ENCODE measurements at places on chromosomes 11 and 22. TPM values are rescaled to one million over a fixed set of nuclear protein-coding genes. Genes with fewer than 3 reads are reported as not detected.

DNA sequence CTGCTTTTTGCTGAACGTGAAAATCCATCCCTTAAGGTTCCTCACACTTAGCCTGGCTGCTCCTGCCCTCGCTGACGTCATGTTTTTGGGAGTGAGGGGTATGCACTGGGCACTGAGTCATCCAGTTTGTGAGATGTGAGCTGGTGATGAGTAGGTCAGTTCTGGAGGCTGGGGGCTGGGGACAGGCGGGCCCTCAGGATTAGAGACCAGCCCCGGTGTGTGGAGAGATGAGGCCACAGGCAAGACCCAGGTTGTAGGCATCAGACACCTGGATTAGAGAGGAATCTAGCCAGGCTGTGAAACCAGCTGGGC is 9.2 kb downstream of the KCNC1 start:
- DNase-seq, result no peak

Gene UPK3A
- not detected for total RNA-seq

DNA sequence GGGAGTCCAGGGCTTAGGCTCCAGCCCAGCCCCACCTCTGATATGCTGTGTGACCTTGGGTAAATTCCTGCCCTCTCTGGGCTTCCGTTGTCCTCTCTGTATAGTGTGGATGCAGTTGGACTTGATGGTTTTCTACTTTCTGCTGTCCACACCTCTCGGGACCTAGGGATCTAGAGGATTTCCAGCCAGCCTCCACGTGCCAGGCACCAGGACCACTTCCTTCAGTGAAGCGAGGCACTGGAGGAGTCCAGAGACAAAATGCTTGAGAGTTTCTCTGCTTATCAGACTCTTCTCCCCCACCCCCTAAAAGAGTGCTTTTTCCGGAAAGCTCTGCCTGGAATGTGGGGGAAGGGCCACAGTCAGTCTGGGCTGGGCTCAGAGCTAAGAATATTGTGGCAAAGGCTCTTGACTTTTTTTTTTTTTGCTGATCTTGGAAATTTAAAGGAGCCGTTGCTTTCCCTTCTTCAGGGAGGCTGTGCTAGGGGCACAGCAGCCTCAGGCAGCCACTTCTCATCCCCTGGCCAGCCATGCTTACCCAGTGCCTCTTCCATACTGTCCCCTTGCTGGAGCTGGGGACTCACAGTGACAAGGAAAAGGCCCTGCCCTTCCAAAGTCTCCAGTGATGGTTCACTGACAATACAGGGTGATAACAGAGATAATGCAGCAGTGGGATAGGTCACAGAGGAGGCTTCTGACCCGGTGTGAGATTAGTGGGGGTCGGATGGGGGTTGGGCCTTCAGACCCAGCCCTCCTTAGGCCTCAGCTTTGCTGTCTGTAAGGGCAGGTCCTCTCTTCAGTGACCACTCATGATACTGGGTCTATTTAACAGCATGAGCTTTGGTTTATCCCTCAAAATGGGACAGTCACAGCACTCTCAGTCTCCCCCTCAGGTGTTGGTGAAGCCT is 2.9 kb upstream of the SERPINH1 start:
- no peak for DNase-seq

DNA sequence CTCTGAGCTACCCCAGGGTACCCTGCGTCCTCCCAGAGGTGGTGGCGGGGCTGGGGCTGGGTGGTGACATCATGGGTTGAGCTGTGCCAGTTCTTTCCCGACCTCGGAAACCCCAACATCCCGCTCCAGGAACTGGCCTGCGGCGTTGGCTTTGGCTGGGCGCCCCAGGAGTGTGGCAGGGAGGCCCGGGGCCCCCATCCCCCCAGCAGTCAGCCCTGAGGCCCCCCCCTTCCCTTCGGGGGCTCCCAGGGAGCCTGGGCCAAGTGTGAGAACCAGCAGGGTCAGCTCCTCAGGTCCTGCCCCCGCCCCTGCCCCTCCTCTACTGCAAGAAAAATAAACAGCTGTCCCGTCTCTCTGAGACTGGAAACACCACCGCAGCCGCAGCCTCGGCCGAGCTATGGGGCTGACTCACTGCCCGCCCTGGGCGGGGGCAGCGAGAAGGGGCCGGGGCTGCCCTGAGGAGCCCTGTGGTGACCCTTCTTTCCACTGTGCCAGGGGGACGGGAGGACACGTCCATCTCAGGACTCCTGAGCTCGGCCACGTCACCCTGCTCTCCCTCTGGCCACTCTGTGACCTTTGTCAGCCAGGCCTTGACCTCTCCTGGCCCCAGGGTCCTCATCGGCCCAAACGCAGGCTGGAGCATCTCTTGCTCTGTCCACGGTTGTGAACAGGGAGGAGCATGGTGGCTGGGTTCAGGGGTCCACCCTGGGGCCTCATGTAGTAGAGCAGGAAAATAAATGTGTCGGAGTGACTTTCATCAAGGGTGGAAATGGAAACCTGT is 73.4 kb downstream of the WNT7B start:
- no peak for DNase-seq

GRCh38 chr22:19519041-19519926 is 4.9 kb downstream of the CLDN5 start:
- no peak for DNase-seq

- DNase-seq, result no peak
Measured at GRCh38 chr11:102289592-102289991, 27.7 kb upstream of the BIRC3 start.

Gene CHRM1
- not detected for total RNA-seq

GRCh38 chr11:113986351-113987140 is 11.6 kb downstream of the HTR3A start:
- no peak for DNase-seq

GRCh38 chr11:5291207-5291838 is 10.4 kb downstream of the OR51B4 start:
- DNase-seq, result no peak

Gene OR4D5
- total RNA-seq, result not detected

Gene FXYD2
- total RNA-seq, result 3.4 TPM

Gene KRTAP5-9
- not detected for total RNA-seq

GRCh38 chr11:114799476-114799875 is 121.1 kb downstream of the NXPE2 start:
- no peak for DNase-seq

GRCh38 chr11:69721745-69722144 is 17.9 kb upstream of the FGF19 start:
- no peak for DNase-seq

- no peak for DNase-seq
Measured at GRCh38 chr11:61654397-61654829, 25.8 kb upstream of the DAGLA start.

DNA sequence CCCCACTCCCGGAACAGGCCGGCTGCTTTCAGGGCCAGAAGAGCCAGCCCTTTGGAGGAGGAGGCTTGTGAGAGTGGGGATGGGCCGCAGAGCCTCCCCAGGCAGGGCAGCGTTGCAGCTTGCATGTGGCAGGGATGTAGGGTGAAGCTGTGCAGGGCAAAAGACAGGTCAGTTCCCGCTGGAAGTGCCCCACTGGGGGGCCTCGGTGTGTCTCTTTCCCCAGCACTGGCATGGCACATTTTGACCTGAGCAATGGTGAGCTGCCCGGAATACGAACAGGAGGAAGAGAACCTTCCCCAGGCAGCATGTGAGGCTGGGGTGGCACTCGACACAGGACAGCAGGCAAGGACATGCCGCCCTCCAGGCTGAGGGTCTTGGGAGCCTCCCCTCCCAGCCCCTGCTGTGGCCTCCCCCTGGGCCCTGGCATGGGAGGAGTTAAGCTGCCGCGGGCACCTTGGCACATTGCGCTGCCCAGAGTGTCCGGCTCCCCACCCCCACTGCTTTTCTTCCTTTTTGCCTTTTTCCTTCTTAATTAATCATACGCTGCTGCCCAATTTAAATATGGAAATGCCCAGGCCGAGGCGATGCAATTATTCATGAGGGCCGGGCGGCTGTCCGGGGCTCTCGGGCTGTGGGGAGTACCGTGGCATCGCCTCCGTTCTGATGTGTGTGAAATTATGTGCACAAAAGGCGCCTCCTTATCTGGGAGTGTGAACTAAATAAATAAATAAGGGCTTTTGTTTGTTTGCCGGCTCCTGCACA is 76.0 kb upstream of the WNT7B start:
- no peak for DNase-seq

DNA sequence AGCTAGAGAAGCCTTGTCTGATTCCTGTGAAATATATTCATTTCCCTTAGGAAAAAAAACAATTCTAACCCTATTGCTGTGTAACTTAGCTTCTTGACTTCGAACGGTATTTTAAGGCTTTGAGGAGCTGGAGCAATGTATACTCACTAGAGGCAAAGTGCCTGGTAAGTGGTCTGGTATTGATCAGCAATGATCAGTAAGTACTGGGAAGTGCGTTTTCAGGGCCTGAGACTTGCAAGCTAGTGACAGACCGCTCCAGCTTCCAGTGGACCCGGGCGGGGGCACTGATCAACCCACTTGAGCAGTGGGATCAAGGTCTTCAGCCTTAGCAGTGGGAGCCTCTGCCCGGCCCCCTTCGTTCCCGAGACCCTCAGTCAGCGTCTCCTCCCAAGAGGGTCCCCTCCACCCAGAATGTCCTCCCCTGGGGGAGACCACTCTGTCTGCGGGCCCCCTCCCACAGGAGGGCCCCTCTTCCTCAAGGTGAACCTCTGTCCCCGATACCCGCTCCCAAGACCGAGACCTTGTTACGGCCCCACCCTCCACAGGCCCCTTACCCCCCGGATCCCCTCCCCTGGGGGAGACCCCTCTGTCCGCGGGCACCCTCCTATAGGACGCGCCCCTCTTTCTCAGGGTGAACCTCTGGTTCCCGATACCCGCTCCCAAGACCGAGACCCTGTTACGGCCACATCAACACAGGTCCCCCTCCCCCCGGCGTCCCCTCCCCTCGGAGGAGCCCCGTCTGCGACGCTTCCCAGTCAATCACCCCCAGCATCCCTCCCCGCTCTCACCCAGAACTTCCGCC is 452 bp upstream of the ATXN10 start:
- no peak for DNase-seq

Gene SCN4B
- 0.08 TPM for total RNA-seq

Gene SPON1
- total RNA-seq, result 0.29 TPM

DNA sequence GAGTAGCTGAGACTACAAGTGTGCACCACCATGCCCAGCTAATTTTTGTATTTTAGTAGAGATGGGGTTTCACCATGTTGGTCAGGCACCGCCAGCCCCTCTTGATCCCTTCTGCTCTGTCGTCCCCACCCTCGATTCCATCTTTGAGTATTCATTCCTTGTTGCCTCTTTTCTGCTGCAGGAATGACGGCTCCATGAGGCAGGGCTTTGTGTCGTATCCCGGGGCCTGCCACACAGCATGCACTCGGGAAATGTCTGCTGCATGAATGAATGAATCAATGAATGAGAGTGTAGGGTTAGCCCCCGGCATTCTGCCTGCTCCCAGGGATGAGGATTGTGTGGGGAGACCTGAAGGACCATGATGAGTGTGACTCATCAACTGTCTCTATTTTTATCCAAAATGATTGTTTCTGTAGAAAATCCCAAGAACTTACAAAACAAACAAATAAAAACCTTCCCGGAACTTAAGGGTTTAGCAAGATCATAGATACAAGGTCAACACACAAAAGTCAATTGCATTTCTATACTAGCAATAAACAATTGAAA is 54.6 kb upstream of the SLC22A12 start:
- DNase-seq, result no peak

Gene PHOX2A
- not detected for total RNA-seq

Gene ISX
- total RNA-seq, result not detected

GRCh38 chr11:45754741-45755140 is 50.2 kb upstream of the SLC35C1 start:
- no peak for DNase-seq

- DNase-seq, result no peak
Measured at GRCh38 chr11:128783513-128783912, 83.6 kb downstream of the KCNJ1 start.

DNA sequence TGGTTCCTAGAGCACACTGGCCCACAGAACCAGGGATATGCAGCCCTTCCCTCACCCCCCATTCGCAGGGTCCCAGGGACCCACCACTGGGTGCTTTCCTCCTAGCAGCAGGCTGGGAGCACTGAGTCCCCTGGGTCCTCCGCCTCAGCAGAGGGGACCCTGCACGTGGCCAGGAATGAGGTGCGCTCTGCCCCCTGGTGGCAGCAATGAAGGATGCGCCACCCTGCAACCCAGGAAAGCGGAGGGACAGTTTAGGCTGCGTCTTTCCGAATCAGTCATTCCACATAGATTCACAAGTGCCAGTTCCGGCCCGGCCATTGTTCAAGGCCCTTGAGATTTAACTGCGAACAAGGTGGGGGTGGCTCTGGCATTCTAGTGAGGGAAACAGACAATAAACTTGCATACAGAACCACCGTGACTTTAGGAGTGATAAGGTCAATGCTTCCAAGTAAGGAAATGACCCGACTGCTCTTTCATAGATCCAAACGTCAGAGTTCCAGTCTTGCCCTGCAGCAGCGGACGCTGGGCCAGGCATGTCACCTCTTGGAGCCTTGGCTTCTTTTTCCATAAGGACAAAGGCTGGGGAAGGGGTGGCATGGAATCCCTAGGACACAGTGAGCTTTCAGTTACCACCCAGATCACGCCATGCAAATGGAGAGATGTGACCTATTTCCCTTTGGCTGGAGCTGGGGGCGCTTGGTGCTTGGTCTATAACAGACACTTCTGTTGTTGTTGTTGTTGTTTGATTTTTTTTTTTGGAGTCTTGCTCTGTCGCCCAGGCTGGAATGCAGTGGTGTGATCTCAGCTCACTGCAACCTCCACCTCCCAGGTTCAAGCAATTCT is 7.7 kb downstream of the RIN1 start:
- DNase-seq, result peak; percentile 73

Gene TCIRG1
- total RNA-seq, result 142 TPM

DNA sequence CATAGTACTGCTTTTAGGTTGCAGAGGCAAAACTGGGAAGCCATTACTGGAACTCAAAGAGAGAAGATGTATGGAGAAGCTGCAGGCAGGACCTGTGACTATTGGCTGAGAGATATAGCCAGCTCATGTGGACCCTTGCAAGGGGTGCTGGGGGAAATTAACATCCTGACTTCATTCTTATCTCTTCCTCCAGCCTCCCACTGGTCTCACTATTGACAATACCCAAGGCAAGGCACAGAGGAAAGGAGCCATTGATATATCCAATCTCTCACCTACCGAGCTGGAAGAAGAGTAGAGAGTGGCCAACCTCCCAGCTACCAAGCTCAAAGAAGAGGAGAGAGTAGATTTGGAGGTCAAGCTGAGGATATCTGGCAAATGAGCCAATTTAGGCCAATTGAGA is 36.8 kb upstream of the ZBED5 start:
- no peak for DNase-seq

DNA sequence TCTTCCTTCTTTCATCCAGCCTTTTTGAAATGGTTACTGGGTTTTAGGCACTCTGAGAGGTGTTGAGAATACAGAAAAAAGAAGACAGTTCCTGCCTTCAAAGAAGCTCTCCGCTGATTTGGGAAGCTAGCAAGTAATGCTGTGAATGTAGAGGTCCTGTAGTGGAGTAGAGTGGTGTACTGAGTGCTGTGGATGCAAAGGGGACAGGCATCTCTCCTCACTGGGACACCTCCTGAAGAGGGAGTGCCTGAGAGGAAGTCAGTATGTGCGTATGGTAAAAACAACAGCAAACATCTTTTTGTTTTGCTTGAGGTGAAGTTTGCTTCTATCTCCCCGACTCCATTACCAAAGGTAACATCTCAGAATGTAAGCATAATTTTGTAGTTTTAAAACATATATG is 77.5 kb downstream of the EXT2 start:
- DNase-seq, result no peak
